NCI-H1436 treated with DMSO at 0.1 percent for 48 hours (cell line): ENCODE measurements at places on chromosomes 13 and 19.

GRCh38 chr13:89584058-89584620 is 1763.3 kb upstream of the MIR17HG start:
- no peak for DNase-seq

- DNase-seq = no peak
Observed at GRCh38 chr19:14769201-14769600, 9.2 kb downstream of the ADGRE2 start.

DNA sequence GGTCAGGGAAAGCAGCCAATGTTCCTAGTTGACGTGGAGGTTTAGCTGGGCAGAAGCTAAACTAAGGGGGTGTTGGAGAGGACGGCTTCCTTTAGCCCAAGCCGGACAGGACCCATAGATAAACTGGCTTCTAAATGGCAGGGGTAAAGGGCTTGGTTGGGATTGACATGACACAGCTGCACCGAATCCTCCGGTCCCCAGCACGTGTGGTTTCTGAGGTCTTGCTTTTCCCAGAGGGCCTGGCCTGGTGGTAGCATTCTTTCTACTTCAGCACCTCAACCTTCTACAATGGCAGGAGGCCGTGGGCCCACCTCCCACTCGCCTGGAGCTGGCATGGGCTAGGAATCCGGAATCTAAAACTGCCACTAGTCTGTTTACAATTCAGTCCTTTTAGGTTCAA is 163.0 kb downstream of the FGF9 start:
- no peak for DNase-seq

GRCh38 chr19:10353793-10354391 is 14.5 kb upstream of the ICAM3 start:
- DNase-seq = no peak

- DNase-seq = no peak
Observed at GRCh38 chr19:7610491-7611240, 15.0 kb downstream of the CAMSAP3 start.

DNA sequence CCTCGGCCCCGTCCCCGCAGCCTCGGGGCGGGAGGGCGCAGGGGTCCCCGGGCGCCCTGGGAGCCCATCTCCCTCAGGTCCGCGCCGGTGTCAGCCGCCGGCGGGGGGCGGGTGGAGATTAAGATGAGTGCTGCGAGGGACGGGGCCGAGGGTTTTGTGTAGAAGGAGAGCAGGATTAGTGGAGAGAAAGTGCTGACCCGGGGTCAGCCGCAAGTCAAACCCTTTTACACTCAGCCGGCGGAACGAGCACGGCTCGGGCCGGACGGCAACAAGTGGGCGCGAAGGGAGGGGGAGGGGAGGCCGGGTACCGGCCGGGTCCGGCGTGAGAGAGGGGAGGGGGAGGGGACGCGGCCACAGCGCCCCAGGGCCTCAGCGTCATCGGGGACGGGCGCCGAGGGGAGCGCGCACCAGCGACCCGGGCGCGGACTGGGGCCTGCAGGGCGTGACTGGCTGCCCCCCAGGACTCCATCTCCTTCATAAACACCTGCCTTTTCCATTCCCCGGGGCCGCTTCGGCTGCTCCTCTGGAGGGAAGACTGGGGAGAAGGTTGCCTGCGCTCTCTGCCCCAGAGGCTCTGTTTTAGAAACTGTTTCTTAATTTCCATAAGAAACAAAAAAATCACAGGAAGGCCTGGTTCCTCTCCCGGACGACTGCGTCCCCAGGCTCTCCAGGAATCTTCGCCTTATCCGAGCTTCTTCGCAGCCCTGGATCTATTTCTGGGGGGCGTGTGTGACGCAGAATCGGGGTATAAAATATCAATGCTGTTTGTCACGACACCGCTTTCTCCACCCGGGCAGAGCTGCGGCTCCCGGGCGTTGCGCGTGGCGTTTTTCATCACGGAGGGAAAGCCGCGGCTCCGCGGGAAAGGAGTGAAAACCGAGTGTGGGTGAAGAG is 6.5 kb downstream of the SOX1 start:
- DNase-seq = no peak

GRCh38 chr13:26978081-26978860 is 193.3 kb downstream of the USP12 start:
- DNase-seq = no peak

DNA sequence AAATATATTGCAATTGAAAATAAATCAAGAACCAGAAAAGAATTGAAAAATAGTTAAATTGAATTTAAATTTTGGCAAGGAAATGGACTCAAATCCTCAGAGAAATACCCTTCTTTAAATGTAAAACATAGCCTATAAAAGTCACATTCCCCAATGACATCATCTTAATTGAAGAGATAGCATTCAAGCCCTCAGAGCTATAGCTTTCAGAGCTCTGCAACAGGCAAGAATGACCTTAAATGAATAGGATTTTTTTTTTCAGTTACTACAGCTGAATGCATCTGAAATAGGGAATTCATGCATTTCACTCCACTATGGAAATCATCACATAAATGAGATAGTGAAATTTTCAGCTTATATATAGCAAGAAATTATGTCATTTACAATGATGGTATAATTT is 1049.0 kb downstream of the OLFM4 start:
- DNase-seq = no peak
